Cerebellar cortex (tissue), 1 donor: ENCODE measurements at places on chromosomes 7 and 10.

DNA sequence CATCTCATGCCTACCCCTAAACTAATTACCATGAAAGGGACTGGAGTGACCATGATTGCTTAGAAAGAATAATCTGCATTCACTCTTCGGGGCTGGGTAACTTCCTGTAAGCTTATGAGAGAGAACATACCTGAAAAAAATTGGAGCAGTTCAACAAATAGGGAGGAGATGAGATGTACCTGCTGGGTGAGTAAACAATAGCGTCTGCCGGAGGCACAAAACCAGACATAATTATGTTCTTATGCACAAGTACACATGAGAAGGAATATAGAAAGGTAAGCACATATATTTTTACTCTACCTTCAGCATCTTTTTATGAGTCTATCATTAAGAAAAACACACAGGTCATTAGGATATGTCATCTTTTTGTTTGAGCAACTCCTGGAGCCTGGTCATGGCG lies 224.6 kb upstream of the FERD3L start:
- no peak for DNase-seq

DNA sequence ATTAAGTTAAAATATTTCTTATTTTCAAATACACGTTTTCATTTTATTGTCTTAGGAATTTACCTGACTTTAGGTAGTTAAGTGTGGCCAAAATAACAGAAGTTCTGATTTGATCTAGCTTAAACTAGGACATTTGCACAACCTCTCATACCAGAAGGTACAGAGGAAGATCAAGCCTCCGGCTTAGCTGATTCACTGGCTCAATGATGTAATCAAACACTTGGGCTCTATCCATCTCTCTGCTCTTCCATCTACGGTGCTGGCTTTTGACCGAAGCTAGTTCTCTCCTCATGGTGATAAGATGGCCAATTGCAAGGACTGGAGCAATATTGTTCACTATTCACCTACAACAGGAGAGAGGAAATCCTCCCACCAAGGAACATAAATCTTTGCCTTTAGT lies 12.2 kb upstream of the HYCC1 start:
- DNase-seq, result no peak

DNA sequence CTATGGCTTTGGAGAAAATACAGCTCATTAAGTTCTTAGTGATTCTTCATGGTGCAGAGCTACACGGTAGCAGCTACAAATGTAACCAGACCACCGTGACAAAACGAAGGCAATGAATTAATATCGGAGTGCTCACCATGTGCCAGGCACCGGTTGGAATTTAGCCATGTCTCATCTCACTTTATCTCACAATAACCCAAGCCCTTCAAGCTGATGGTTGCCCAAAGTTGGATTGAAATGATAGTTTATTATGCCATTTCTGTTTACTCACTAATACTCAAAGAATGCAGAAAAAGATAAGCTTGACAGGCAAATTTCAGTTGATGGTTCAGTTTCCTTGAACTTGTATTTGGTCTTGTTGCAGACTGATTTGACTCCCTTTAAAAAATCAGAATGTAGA lies 312.6 kb downstream of the SKIDA1 start:
- DNase-seq, result no peak

GRCh38 chr7:19421861-19422260 lies 276.6 kb upstream of the FERD3L start:
- no peak for DNase-seq

DNA sequence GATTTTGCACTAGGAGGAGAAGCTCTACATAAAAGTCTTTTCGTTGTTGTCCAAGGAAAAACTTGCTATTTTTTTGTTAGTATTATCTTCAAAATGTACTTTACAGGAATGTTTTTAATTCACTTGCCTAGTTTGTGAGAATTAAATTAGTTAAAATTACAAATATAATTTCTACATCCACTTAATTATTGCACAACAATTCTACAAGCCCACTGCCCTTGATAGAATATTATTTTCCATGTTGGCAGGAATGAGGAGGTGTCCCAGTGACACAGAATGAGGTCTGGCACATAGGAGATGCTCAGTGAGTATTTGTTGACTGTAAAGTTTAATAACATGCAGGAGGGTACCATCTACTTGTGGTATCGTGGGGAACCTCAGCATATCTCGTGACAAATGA lies 255.4 kb downstream of the SDHAF3 start:
- no peak for DNase-seq

- no peak for DNase-seq
Measured at GRCh38 chr7:140485500-140486265, 6.4 kb upstream of the MKRN1 start.

GRCh38 chr7:140972876-140973829 lies 41.6 kb downstream of the MRPS33 start:
- no peak for DNase-seq

DNA sequence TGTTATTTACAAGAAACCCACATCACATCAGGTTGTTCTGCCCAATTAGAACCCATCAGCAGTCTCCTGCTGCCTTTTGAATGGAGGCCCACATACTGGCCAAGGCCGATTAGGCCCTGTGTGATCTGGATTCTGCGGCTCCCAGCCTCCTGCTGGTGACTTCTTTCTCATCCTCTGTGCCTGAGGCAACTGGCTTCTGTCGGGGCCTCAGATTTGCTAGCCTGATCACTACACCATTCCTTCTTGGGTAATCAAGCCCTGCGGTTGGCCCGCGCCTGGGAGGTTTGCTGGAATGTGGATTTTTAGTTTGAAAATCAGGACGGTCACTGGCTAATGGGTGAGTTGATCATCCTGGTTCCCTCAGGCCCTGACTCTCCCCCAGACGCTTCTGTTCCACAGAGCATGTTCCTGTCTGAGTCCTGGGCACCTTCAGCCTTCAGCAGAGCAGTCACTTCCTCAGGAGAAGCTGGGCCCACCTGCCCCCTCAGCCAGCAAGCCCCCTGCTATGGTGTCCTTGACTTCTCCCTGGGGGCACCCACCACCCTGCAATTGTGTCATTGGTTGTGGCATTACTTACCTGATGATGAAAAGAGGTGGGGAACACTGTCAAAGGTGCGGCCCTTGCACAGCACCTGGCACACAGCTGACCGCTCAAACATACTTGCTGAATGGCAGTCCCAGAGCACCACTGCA lies 207.6 kb downstream of the PHTF2 start:
- DNase-seq, result no peak

GRCh38 chr7:67913604-67914003 lies 917.0 kb downstream of the TYW1 start:
- DNase-seq, result no peak

DNA sequence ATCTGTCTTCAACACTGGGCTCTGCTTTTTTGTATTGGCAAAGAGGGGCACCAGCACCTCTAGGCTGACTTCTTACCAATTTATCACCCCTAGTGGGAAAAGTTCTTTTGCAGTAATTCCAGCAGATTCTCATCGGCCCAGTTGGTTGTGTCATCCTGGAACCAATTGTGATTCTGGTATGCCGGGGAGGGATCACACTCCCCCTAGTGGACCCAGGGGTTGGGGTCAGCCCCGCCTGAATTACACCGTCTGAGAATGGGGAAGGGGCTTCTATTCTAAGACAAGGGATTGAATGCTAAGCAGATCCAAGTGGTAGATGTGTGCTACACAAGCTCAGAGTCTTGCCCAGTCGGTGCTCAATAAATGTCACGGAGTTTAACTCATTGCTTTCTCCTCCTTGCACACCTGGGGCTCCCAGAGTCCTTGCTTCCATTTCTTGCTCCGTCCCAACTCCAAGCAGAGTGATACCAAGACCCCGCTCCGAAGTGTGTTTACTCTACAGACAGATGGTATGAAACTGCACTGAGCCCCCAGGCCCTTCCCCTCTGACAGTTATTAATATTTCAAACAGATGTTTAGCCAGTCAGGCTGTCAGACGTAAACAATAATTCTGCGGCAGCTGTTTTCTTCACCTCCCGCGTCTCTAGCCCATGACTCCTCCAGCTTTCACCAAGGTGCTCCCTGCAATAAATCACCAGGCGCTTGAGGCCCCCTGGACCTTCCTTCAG lies 71.9 kb downstream of the C10orf105 start:
- DNase-seq, result peak; percentile 17

- no peak for DNase-seq
Measured at GRCh38 chr7:39199951-39200350, 222.2 kb downstream of the POU6F2 start.

DNA sequence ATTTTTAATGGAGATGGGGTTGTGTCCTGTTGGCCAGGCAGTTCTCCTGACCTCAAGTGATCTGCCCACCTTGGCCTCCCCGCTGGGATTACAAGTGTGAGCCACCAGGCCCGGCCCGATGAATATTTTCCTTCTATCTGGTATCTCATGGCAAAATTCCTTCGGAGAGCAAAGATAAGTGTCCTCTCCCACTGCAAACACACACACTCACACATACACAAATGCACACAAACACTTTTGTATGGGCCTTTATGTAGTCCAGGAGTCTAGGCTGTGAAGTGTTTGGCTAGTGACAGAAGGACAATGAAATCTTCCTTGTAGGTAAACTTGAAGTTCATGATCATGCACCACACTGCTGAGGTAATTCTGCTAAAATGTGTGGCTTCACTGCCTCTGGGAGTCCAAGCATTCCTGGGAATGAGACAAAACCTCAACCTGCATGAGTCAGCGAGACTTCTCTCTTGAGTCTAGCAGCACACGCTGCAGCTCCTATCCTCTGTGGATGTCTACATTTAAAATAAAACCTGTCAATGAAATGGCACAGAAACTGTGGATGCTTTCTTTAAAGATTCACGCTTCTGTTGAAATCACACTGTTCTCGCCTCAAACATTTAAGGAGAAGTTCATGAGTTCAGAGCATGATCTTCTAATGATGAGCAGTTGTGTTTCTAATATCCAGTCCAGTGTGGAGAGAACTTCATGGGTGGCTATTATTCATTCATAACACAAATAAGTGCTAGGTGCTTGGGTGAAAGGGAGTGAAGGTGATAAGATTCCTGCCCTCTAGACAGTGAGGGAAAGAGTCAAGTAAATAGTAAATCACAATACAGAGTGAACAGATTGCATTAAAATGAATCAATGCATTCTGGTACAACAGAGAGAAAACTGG lies 96.5 kb downstream of the NRP1 start:
- DNase-seq, result no peak

DNA sequence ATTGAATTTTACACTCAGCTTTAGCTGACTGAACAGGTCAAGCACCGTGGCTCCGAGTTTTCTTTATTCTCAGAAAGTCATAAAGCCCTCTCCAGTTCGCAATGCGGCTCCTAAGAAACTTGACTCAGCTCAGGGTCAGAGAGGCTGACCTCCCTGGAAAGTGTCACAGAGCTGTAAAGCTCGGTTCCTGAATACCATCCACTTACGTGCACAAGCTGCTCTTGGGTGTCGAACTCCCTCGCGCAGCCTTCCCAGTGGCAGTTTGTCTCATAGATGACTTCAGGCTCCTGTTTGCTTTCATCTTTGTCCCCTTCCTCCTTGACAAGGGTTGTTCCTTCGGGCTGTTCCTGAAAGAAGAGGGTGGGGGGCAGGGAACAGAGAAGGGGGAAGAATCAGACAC lies 213.7 kb downstream of the GLI3 start:
- DNase-seq, result no peak

- DNase-seq, result no peak
Measured at GRCh38 chr7:26112203-26112740, 39.7 kb upstream of the NFE2L3 start.

DNA sequence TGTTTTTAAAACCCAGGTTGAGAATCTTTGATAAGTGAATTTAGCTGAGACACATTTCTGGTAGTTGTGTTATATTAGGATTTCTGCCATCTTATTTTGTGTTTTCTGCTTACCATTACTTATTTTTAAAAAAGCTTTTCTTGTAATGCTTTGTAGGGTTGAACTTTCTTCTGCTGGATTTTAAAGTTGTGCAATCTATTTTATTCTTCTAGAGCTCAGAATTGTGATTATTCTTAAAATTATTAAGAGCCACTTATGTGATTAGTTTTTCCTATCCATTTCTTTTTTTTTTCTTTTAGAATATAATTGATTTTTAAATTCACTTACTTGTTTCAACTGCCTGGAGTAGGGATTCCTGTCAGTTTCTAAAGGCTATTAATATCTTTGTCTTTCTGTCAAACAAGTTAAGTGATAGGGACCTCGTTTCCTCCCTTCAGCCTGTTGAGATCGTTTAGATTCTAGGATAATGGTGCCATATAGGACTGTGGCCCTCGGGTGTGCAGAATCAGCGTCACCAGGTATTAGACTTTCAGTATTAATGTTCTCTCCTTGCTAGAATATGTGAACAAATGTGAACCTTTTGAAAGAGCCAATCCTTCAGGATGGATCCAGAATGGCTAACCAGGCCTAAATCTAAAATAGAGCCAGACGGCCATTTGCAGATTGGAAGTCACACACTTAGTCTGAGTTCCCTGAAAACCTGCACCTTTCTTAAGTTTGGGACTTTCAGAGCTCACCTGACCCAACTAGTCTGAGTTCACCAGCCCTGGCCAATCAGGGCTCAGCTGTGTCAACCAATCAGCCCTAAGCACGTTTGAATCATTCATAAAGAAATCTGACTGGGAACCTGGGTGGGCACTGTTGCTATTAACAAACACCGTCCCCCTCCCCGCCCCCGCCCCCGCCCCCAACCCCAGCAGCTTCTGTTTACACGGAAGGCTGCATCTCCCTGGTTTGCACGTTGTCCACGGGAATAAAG lies 26.2 kb downstream of the CUX1 start:
- DNase-seq, result no peak

DNA sequence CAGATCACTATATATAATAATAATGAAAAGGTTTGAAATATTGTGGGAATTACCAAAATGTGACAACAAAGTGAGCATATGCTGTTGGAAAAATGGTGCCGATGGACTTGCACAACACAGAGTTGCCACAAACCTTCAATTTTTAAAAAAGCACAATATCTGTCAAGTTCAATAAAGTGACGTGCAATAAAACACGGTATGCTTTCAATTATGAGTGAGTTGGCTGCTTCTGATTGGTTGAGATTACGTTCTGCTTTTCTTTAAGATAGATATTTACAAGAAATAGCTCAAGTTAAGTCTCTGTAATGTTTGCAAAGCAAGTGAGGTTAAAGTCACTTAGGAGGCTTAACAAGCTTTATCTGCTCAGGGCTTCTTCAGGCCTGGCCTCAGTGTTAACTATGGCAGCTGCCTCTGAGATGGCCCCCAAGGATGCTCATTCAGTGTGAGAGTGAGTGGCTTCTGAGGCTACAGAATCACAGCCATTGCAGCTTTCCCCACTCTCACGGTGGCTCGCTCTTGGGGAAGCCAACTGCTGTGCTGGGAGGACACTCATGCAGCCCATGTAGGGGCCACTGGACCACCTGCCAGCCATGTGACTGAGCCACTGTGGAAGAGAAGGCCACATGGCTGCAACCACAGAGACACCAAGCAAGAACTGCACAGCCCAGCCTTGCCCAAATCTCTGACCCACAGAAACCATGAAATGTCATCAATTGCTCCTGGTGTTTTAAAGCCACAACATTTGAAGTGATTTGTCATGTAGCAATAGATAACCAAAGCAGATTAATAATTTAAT lies 78.3 kb upstream of the TMEM72 start:
- no peak for DNase-seq

GRCh38 chr7:50662996-50663395 lies 97.8 kb upstream of the DDC start:
- no peak for DNase-seq

GRCh38 chr10:74151879-74152722 lies 1.1 kb downstream of the ADK start:
- no peak for DNase-seq

GRCh38 chr7:155701972-155702544 lies 57.6 kb downstream of the RBM33 start:
- DNase-seq, result no peak
